COR-L47 (cell line): ENCODE measurements at places on chromosomes 6 and 20.

DNA sequence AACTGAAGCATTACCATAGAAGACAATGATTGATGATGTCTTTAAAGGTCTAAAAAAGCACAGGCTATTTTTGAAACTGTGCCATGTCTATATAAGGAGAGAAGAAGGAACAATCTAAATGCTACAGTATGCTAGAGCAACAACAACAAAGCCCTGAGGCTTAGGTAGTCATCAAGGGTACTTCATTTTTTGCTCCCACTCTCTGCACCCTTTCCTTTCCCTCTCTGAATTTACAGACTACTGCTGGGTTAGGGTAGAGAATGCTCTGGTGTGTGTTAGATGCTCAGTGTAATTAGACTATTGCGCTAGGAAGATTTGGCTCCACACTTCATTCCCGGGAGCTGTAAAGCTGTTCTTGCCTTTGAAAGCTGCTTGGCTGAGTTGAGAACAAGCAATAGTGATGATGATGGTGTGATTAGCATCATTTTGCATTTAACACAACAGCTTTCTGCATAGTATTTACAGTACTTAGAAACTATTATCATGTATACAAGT, 1262.5 kb upstream of the CITED2 start:
- no peak for DNase-seq

DNA sequence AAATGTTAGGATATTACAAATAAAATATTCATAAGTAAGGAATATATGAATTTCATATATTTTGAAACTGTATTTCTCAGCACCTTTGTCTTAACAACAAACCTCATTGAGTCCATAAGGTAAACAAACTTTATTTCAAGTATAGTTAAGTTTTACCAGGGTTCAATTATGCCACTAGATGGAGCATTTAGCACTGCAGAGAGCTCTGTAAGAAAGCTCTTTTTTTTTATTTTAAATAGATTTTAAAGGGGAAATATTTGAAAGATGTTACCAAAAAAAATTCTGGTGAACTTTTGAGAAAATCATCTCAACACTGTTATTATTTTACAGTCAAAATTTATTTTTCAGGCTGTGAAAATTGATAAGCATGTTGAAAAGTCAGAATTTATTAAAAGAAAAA, 955.2 kb upstream of the EYS start:
- peak; percentile 19 for DNase-seq

- DNase-seq: no peak
These were observed 19.7 kb downstream of the NRSN1 start for GRCh38 chr6:24145690-24146131.

GRCh38 chr6:32833664-32834063, 4.9 kb downstream of the TAP2 start:
- no peak for DNase-seq

DNA sequence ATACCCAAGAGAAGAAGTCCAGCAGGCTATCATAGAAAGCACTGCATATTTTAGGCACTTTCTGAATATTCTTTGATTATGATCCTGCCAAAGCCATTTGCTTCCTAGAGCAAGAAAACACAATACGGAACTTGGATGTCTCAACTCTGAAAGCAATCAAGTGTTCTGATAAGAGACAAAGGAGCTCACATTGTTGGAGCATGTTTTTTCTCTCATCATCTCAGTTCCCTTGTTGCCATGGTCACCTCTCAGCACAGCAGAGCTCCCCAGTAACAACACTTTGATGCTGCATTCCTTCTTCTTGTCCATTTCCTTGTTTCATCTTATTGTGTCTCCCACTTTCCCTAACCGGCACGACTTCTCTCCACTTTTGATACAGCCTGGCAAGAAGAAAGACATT, 168.7 kb upstream of the FUT9 start:
- DNase-seq: peak; percentile 5

GRCh38 chr6:83927470-83927869, 68.0 kb downstream of the CYB5R4 start:
- DNase-seq: no peak
